CD4-positive, alpha-beta T cell (primary cell): ENCODE measurements at places on chromosomes 4 and X.

DNA sequence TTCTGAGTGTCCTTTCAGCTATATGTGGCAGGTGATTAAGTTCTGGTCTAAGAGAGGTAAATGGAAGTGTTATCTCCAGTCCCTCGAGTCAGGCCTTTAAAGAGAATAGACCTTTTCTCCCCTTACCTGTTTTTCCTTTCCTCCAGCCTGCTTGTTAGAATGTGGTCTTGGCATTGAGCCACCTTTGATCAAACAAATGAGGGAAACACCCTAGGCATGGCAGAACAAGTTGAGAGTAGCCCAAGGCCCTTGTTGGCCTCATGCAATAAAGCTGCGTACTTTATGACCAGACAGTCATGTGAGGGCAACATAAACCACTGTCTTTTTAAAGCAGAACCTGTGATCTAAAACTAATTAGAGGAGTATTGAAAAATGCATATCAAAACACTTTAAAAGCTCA is 13.2 kb upstream of the IL13RA2 start:
- no peak for DNase-seq

DNA sequence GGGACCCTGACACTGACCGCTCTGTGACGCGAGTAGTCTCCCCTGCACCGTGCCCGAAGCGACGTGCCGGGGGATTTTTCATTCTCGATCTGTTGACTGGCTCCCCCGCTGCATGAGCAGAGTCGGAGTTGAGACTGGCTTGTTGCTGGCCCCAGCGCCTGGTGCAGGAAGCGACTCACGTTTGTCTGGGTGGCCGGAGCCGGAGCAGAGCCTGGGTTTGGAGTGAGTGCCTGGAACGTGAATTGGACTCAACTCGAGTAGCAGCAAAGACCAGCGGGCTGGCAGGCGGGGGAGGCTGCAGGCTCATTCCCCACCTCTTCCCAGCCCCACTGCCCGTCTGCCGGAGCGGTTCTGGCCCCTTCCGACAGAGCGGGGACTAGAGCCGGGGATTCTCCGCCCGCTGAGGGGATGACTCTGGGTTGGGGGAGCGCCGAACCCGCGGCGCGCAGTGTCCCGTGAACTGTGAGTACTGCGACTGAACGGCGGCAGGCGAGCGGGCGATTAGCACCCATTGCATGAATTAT is 554 bp downstream of the PCDH7 start:
- no peak for DNase-seq

GRCh38 chr4:140807491-140808252 is 51.5 kb upstream of the TBC1D9 start:
- DNase-seq: no peak

DNA sequence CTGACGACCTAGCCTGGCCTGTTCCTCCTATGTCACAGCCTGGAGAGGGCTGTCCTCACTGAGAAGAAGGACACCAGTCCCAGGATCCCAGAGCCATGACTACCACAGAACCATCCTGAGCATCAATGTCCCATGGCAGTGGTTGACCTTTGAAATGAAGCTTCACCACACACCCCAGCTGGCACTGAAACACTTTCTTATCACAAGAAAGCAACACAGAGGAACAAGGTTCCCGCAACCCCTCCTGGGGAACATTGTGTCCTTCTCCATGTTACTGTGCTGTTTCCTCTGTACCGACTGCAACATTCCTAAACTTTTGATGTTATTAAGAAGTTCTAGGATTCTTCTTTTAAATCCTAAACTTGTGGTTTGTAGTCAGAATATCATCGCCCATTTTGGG is 21.2 kb upstream of the FAM156A start:
- DNase-seq: no peak

DNA sequence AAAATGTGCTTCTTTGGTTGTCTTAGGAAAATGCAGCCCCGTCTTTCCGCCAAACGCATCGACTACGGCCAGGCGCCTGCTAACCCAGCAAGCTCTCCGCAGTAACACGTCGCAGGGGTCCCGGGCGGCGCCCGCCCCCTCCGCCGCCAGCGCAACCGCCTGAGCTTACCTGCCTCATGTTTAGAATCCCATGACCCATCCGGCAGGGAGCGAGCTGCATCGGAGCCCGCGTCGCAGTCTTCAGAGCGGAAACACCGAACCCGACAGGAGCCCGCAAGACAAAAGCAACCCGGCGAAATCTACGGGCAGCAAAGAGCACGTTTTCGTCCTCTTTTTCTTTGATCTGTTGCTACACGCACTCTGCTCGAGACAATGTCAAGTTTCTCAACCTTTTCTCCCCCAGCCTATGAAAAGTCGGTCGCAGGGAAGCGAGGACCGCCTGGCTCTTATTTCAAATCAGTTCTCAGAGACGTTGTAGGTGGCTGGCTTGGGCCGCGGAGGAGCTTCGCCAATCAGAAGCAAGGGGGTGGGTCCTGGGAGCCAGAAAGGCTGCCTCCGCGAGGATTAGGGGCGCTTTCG is at the start of gene MID1:
Gene MID1 (minus strand): TSS at position 465 of the 579 bp plus-strand sequence. CDS start 53,038 bp downstream, outside the sequence.
- no peak for DNase-seq

DNA sequence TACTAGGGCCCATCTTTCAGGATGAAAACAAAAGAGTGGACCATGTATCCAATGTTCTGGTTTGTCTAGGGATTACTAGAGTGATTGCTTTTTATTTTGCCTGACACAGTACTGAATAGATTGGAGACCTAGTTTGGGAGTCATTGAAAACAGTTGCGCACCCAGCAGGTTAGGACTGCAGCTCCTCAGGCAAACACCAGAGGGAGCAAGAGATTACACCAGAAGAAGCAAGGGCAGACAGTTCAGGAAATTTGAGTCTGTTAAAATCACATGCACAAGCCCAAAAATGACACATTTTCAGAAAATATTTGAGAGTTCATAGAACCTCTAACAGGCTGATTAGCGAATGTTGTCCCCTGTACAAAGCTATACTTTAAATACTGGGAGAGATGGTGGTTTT is 55.6 kb downstream of the CYLC1 start:
- no peak for DNase-seq

DNA sequence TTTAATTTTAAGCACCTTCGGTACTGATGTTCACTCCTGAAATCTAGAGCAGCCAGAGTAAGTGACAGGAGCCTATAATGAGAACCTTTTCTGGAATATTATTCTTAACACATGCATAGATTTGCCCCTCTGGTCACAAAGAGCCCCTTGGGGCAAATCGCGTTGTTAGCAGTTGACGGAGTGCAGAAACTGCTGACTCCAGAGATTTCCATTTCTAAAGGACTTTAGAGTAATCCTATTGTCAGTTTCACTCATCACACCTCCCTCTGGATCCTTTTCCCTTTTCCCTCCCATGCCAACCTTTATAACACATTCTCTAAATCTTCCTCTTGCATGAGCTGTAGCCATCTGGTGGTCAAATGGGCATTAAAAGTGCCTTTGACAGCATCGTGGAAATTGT is 264.9 kb upstream of the PRPS2 start:
- no peak for DNase-seq

DNA sequence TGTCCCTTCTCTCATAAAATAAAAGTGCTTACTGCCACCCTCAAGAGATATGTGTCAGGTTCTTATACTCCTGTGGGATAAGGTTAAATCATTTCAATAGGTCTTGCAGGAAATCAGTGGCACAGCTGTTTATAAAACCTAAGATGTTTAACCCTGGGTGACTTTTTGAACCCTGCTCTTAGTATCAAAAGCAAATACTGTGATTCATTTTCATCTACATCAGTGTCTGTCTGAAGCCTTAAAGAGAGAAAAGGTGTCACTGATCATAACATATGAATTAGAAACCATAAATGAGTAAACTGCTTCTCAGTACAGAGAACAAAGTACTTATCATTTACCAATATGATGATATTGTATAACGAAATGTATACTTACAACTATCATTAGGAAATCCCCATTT is 59.0 kb downstream of the CCSER1 start:
- no peak for DNase-seq

GRCh38 chr4:37480509-37480908 is 205.7 kb downstream of the RELL1 start:
- no peak for DNase-seq

- DNase-seq: no peak
Measured at GRCh38 chr4:119570401-119570800, 58.2 kb downstream of the PDE5A start.

GRCh38 chr4:22491939-22492338 is 23.9 kb downstream of the ADGRA3 start:
- no peak for DNase-seq

GRCh38 chr4:182878633-182879495 is 38.3 kb downstream of the DCTD start:
- DNase-seq: no peak

- DNase-seq: no peak
Measured at GRCh38 chr4:113450295-113451080, 311.1 kb downstream of the CAMK2D start.

DNA sequence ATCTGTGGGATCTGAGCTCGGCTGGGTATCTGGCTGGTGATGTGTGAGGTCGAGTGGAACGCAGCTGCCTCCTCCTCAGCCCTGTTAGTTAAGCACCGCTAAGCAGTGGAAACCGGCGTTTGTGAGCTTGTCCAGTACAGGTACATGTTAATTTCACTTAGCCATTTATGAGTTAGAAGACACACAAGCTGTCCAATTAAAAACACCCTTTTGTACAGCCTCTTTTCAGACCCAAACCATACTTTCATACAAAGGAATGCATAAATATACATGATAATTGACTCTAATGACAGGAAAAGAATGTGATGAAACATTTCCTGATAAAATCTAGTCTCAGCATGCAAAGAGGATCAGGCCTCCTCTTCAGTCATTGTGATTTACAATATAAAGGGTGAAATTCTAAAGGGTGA is 163.6 kb upstream of the FAT1 start:
- DNase-seq: no peak

- DNase-seq: no peak
Measured at GRCh38 chrX:1316527-1316926, 20.1 kb upstream of the IL3RA start.

DNA sequence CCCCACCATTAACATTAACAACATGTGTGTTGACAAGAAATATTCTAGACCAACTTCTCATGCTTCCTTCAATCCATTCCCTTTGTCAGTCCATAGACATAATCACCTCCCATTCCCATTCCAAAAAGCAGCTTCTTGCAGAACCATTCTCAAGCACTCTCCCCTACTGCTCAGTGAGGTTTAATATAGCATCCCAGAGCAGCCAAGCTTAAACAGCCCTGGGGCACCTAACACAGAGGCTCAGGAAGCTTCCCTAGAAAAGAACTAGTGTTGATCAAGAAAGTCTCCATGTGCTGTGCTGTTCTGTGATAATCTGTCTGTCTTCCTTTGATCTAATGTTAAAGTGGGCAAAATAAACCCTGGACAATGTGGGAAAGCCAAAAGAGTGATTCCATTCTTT is 174.2 kb upstream of the NOCT start:
- no peak for DNase-seq

DNA sequence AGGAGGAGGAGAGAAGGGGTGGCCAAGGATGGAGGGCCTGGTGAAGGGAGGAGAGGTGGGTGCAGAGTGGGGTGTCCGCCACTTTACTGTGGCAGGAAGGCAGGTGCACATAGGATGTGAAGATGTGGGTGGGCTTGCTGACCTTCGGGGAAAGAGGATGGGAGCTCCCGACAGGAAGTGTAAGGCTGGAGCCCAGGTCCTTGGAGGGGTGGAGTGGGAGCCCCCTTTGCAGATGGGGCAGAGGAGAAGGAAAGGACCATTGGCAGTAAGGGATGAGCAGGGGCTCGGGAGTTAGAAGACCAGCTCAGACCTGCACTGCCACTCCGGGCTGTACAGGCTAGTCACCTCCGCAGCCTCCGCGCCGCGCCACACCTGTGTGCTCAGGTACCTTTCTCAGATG is 89.5 kb downstream of the EVC start:
- DNase-seq: no peak

GRCh38 chrX:153778181-153778580 is 2.7 kb upstream of the SRPK3 start:
- DNase-seq: no peak

- DNase-seq: peak; percentile 27
Measured at GRCh38 chrX:20527558-20528011, 260.9 kb upstream of the RPS6KA3 start.

DNA sequence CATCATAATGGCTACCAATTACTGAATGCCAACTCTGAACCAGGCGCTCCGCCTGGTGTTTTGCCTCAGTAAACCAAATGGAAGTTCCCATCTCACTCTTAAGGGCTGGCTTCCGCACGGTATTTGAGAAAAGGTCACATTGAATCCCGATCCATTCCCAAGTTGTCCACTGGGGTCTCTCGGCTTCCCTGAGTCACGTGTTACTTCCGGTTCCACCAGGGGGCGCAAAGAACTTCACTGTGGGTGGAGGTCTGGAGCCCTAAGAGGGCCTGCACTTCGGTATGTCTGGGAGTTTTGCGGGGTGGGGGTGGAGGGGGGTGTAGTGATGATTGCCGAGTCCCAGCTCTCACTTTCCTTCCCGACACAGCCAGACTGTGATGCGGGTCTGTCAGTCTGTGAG is 13.4 kb upstream of the NHS start:
- no peak for DNase-seq

DNA sequence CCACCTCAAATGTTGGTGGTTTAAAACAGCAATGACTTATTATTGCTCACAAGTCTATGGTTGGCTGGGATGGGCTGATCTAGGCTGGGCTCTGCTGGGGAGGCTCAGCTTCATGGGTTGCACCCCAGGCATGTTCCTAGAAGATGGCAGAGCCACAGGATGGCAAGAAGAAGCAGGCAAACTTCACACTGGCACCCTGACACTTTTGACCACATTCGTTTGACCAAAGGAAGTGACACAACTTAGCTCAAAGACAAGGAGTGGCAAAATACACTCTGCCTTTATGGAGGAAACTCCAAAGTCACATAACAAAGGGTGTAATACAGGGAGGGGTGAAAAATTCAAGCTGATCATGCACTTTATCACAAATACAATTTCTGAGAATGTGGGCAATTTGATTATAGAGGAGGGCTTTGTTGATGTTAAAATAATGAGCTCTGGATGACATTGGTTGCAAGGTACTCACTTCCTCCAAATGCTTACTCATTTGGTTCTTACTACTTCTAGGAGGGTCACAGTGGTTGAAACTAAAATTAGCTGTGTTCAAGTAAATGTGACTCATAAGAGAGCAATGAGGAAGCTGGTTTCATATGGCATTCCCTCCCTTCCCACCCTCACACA is 249.2 kb upstream of the RPS6KA3 start:
- DNase-seq: no peak

GRCh38 chr4:118814058-118814457 is 21.9 kb downstream of the SEC24D start:
- no peak for DNase-seq

GRCh38 chrX:30888526-30889146 is 418 bp downstream of the TAB3 start:
- DNase-seq: peak; percentile 18

- peak; percentile 16 for DNase-seq
Measured at GRCh38 chr4:54940996-54941865, 184.2 kb downstream of the KDR start.

DNA sequence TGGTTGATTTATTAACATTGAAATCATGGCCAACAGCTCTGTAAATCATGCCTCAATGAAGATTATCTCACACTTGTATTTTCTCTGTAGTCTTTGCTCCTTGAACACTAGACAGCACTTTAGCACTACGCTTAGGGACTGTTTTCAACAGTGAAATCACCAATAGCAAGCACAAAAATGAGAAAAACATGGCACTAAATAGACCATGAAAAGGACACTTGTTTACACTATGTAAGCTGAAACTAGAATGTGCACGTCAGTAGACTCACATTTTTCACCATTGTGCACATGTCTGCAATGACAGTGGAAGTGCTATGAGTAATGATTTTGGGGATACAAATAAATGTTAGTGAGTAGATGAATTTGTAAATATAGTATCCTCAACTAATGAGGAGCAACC is 3.1 kb downstream of the BMP2K start:
- DNase-seq: no peak
